RWPE2 (cell line): ENCODE measurements at places on chromosomes 11 and 22.

- no peak for DNase-seq
Measured at GRCh38 chr11:1807264-1807995, 27.4 kb upstream of the SYT8 start.

DNA sequence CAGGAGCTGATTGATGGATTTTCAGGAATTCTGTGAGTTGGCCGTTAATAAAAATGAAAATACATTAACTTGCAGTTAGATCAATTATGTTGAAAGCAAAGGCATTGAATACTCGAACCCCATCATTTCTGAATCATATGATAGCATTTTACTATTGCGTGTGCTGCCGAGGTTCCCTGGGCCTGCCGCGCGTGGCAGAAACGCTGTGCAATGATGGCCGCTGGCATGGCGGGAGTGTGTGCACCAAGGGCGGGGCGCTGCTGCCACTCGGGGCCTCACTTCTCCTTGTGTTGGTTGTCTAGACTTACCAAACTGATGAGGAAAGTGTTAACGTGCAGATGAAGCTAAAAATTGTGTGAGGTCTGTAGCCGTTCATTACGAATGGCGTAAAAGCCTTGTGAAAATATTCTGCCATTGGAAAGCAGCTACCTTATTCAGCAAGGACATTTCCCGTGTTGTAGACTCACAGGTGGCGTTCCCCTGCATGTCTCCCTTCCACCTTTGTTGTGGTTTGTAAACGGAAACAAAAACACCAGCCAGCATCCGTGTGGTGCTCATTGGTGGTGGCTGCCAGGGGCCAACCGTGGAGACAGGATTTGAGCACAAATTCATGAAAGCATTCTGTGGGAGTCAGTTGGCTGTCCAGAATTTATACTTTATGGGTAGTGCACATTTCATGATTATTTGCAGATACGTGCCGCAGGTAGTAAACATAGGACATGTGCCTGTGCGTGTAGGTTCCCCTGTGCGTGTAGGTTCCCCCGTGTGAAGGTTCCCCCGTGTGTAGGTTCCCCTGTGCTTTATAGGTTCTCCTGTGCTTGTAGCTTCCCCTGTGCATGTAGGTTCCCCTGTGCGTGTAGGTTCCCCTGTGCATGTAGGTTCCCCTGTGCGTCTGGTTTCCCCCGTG lies 5.9 kb upstream of the GRAMD4 start:
- DNase-seq = no peak

DNA sequence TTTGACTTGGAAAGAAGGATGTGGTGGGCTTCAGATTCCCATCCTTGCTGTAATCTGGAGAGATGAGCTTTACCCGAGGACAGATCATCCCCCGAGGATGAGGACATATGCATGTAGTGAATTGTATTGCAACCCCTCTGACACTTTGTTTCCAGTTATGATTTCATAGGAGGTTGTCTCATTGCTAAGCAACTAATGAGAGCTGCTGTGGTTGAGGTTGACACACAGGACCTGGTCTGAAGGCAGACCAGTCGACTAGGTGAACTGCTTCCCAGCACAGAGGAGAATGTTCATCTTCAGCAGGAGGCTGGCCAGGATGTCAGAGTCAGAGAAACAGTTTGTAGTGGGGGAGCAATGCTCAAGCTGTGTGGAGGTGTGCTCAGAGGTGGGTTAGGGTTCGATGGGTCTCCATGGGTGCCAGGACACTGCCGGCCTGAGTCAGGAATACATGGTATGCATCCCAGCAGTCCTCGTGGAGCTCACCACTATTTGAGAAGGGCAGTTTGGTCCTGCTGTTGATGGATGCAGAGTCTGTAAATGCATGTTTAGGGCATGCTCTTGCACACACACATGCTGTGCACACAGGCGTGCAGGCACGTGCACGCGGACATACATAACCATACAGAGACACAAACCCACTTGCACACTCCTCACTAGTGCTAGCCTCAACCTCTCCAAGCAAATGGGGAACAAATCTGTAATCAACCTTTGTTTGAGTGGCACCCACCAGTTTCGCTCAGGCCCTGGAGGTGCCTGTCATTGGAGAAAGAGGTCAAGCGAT lies 153.7 kb downstream of the TBC1D22A start:
- no peak for DNase-seq

GRCh38 chr11:71476926-71477640 lies 24.1 kb downstream of the NADSYN1 start:
- DNase-seq = no peak

DNA sequence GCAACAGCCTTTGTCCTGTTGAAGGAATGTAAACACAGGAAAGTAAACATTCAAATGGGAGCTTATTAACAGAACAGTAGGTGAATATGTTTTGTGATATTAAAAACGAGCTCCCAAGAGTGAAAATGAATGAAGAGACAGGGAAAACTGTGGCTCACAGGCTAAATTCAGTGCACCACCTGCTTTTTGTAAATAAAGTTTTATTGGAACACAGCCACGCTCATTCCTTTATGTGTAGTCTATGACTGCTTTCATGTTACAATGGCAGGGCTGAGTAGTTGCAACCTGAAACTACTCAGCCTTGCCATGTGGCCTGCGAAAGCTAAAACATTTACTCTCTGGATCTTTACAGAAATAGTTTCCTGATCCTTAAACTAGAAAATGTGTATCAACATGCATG lies 136.9 kb downstream of the MYO18B start:
- DNase-seq = no peak

DNA sequence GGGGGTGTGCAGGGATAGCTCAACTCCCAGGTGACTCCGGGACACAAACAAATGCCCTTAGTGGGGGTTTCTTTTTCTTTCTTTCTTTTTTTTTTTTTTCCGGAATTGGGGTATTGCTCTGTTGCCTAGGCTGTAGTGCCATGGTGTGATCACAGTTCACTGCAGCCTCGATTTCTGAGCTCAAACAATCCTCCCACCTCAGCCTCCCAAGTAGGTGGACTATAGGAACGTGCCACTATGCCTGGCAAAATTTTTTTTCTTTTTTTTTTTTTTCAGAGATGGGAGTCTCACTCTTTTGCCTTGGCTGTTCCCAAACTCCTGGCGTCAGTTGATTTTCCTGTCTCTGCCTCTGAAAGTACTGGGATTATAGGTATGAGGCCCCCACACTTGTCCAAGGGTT lies 13.8 kb upstream of the ZNF280A start:
- no peak for DNase-seq

GRCh38 chr11:126341760-126342161 lies 13.7 kb upstream of the ST3GAL4 start:
- no peak for DNase-seq

- no peak for DNase-seq
Measured at GRCh38 chr11:32312865-32313403, 122.4 kb downstream of the WT1 start.

- DNase-seq = no peak
Measured at GRCh38 chr11:105670811-105671210, 60.9 kb downstream of the GRIA4 start.

- no peak for DNase-seq
Measured at GRCh38 chr11:27203077-27203647, 159.9 kb downstream of the CCDC34 start.

- no peak for DNase-seq
Measured at GRCh38 chr11:3099178-3099577, 42.0 kb upstream of the CARS1 start.

GRCh38 chr22:44505796-44506354 lies 7.8 kb upstream of the RTL6 start:
- no peak for DNase-seq

DNA sequence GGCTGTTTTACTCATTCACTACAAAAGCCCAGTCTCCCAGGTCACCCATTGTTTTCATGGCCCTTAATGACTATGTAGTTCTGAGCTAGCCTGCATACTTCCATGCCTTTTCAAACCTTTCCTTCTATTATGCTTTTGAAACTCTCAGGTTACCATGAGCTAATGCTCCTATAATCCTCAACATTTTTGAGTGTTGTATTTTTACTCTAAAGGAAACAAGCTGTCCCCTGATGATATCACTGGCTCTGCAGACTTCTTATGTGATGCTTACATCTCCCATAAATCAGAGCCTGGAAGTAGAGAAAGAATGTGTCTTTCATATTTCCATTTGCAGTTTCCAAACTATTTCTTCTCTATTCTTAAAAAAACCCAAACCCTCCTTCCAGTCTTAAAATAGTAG lies 159.0 kb upstream of the RAG2 start:
- no peak for DNase-seq

DNA sequence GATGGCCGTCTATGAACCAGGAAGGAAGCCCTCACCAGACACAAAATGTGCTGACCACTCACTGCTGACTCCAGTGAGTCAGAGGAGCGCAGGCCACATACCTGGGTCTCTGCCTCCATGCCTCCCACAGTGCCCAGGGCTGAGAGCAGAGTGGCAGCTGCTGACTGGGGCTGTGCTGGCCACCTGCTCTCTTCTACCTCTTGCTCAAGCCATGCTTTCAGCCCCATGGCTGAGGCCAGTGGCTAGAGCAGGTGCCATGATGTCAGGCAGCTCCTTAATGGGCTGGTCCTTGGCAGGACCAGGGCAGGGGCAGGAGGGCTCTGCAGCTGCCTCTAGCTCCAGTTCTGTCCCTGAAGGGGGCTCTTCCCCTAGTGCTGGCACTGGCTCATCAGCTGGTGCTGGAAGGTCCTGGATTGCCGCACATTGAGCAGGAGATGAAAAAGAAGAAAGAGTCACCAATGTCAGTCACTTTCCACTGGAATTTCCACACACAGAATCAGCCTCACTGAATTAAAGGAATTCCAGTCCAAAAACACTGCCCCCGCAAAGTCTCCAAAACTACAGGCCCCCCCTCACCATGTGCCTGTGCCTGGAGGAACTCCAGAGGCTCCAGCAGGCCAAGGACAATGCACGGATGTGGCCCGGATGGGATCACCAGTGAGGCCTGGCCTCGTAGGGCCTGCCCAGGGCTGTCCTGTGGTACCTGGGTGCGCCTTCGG lies 86.4 kb downstream of the GGTLC2 start:
- no peak for DNase-seq

DNA sequence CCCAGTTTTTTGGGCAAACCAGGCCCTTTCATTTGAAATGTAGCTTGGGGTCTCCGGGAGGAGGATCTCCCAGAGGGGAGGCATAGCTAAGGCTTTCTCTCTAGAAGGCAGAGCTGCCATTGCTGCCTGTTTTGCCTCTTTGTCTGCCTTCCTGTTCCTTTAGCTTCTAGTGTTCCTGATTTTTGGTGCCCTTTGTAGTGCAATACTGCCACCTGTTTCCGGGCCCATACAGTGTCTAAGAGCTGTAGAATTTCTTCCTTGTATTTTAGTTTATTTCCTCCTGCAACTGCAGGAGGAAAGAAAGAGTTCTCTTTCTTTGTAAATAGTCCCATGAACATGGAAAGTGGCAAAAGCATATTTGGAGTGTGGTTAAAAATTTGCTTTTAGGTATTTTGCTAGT lies 19.3 kb upstream of the GLYATL1 start:
- DNase-seq = no peak

GRCh38 chr11:15742626-15743519 lies 613.5 kb downstream of the SOX6 start:
- DNase-seq = no peak

GRCh38 chr11:112219476-112220232 lies 6.6 kb upstream of the PTS start:
- DNase-seq = no peak

GRCh38 chr22:45224988-45225731 lies 15.5 kb downstream of the KIAA0930 start:
- DNase-seq = peak; percentile 26

DNA sequence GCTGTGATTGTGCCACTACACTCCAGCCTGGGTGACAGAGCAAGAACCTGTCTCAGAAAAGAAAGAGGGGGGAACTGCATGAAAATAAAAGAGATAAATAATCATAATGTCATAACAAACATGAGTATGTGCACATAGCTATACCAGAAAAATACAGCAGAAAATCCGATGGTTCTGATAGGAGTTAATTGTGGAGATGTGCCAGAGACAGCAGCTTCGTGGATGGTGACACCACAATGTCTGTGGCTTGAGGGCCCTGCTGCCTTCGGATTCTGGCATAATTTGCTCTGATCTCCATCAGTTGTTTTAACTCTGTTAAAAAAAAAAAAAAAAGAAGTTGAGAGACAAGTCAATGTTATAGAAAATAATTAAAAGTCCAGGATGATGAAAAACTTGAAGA lies 292.2 kb upstream of the MPPED2 start:
- DNase-seq = no peak

- DNase-seq = no peak
Measured at GRCh38 chr22:22167791-22168189, 76.8 kb upstream of the VPREB1 start.

GRCh38 chr11:111749646-111750045 lies 16.5 kb downstream of the PPP2R1B start:
- no peak for DNase-seq

DNA sequence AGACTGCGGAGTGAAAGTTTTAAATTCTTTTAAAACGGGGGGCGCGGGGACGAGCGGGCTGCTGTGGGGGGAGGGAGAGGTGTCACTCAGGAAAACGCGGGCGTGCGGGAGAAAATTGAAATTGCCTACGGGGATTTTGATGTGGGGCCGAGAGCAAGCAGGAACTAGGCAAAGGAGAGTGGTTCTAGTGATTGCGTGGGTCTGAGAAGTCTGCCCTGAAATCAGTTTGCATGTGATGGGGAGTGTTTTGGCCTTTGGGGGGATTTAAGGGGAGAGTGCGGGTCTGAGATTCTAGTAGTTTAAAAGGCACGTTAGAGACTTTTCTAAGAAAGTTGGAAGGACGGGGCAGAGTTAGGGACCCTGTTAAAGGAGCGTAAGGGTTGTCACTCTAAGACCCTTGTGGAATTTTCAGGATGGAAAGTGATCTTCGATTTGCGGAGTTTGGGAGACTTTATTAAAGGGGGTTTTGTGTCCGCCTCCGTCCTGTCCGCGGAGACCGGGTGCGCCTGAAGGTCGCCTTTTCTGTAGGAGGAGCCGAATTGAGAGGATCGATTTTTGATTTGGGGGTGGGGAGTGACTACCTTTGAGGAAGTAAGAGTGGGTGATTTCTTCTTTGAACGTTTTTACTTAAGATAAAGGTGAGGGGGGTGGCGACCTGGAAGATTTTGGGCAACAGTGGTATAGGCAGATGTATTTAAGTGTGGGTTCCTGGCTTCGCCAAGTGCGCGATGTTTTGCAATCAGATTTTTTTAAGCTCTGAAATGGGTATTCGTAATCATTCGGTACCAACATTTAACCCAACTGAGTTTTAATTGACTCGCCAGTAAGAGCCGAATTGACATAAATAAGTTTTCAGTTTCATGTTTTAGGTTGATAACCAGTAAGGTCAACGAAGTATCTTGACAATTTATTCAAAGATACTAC lies 1.1 kb downstream of the EED start:
- DNase-seq = no peak

DNA sequence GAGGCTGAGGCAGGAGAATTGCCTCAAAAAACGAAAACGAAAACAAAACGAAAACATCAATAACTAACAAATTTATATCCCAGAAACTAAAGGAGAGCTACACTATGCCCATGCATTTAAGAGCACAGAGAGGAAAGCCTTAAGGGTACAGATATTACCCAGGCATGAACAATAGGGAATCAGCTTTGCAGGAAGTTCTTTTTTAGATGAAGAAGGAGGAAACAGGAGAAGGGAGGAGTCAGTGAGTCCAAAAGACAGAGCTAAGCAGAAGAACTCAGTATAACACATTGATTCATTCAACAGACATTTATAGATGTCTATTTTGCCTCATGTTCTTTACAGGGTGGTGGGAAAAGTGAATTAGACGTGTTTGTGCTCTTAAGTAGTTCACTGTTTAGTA lies 8.3 kb downstream of the MRPL17 start:
- no peak for DNase-seq
